ENCODE measurements at places on chromosomes 1 and 21.
A peak's percentile ranks its signal among the peaks of the same experiment; 100 is the strongest.

- no peak for DNase-seq
Measured at GRCh38 chr1:74423471-74423870, 88.9 kb downstream of the LRRC53 start.

DNA sequence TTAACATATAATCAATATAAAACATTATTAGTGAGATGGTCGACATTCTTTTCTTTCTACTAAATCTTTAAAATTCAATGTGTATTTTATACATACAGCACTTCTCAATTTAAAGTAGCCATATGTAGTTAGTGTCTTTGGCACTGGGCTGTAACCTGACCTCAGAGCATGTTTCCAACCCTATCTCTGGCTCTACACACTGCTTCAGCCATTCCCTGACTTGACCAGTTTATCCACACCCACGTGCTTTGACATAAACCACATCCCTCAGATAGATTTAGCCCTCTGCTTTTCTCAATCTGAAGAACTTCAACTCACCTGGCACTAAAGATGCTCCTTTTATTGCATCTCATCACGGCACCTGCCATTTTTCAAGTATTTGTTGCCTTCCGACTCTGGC lies 58.3 kb downstream of the RGS2 start:
- DNase-seq, result no peak

- DNase-seq, result no peak
Measured at GRCh38 chr1:226051365-226051764, 11.2 kb upstream of the H3-3A start.

GRCh38 chr1:197222025-197222685 lies 45.9 kb upstream of the CRB1 start:
- no peak for DNase-seq

DNA sequence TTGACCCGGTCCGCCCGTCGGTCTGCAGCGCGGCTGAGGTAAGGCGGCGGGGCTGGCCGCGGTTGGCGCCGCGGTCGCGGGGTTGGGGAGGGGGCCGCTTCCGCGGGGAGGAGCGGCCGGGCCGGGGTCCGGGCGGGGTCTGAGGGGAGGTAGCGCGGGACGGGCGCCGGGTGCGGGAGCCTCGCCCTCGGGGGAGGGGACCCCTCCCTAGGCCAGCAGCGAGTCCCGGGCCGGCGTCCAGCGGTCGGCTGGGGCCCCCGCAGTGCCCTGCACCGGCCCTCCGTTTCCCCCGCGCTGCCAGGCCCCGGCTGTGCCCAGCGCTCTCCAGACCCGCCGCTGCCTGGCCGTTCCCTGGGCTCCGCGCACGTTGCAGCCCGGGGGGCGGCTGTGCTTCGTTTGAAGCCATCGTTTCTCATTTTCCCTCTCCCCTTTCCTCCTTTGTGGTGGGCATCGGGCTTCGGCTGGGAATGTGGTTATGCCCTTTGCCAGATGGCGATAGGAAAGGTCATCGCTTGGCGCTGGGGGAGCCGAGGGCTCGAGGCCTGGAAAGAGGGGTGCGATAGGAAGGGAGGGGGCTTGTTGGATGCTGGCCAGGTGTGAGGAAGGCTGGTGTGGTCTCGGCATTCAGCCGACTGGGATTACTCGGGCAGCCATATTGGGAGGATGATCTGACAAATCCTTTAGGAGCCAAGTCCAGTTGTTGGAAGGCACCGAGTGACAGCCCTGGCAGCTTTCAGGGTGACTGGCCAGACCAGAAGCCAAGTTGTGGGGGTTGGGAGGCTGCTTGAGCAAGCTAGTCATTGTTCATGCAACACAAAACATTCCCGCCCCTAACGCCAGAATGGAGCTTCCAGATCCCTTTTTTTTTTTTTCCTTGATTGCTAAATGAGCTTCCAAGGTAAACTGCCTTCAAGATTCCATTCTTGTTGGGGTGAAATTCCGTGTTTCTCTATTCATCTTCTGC lies 753 bp downstream of the KIF1B start:
- peak; percentile 32 for DNase-seq

- no peak for DNase-seq
Measured at GRCh38 chr1:184150776-184151531, 99.4 kb downstream of the TSEN15 start.

- DNase-seq, result no peak
Measured at GRCh38 chr21:35408401-35408800, 359.3 kb upstream of the RUNX1 start.

GRCh38 chr1:12114916-12115315 lies 51.8 kb downstream of the TNFRSF8 start:
- no peak for DNase-seq

DNA sequence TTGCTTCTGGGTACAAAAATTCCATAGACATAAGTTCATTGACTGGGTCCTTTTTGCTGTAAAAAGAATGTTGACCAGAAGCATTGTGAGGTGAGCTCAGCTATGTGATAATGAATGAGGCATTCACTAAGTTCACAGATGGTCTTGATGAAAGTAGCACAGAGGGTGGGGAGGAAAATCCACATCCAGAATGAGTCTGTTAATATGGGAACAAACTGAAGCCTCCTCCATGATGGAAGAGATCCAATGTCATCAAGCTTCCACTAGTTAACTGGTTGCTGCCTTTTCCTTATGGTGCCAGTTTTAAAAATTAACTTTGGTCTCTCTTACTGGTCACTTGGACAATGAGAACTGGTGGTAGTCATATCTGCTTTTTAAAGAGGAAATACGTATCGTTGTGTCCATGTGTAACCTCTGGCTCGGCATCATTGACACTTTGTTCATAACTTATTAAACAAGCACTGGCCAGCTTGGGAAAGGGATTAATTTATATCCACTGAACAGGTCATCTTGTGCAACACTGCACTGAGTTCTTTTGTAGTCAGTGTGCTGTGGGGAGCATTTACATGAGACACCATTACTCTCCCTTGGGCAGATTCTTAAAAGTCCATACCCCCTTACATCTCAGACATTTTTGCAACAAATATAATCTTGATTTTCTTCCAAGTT lies 88.6 kb downstream of the ADAMTS1 start:
- DNase-seq, result no peak

DNA sequence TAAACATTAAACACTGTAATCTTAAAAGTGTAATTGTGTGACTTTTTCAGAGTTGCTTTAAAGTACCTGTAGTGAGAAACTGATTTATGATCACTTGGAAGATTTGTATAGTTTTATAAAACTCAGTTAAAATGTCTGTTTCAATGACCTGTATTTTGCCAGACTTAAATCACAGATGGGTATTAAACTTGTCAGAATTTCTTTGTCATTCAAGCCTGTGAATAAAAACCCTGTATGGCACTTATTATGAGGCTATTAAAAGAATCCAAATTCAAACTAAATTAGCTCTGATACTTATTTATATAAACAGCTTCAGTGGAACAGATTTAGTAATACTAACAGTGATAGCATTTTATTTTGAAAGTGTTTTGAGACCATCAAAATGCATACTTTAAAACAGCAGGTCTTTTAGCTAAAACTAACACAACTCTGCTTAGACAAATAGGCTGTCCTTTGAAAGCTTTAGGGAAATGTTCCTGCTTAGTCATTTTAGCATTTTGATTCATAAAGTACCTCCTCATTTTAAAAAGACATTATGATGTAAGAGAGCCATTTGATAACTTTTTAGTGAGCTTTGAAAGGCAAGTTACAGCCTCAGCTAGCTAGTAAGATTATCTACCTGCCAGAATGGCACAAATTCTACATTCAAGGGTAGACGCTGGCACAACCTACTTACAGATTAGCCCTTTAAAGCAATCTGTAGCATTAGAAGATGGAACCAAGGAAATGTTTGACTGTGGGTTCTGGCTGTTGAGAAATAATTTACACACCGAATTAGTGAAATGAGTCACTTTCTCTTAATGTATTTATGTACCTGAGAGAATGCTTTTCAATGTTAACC lies 9.4 kb downstream of the SOD1 start:
- no peak for DNase-seq

- no peak for DNase-seq
Measured at GRCh38 chr1:87236585-87236984, 92.1 kb upstream of the LMO4 start.

DNA sequence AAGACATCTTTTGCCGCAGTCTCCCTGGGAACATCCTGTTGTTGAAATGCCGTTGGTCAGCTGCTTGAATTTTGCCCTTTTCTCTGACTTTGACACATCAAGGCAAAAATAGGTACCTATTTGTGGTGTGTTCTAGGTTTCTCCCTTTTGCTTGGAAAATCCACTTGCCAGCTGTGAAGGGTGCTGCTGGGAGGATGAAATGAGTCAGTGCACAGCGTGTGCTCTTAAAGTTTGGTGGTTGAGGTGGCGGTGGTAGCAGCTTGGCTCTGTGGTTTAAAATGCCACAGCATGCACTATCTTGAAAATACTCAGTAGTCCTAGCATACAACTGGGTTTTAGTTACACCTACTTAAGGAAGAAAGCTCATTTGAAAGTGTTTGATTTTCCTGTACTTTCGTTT lies 183.8 kb downstream of the DHRS3 start:
- DNase-seq, result no peak

All from GM12892 (cell line).